ENCODE measurements at places on chromosomes 3 and 15. TPM values are rescaled to one million over a fixed set of nuclear protein-coding genes. Genes with fewer than 3 reads are reported as not detected.

GRCh38 chr3:14415501-14415900 lies 13.1 kb downstream of the SLC6A6 start:
- DNase-seq, result no peak
- H3K27ac ChIP-seq, result no peak overlapping the region
- no peaks in the 10 kb centered on the region for H3K27me3 ChIP-seq
- H3K4me3 ChIP-seq, result no peak overlapping the region
- H3K4me1 ChIP-seq, result peaks cover 17% of the 10 kb centered on the region

GRCh38 chr3:135453326-135453725 lies 512.2 kb upstream of the PPP2R3A start:
- DNase-seq, result no peak
- no peaks in the 10 kb centered on the region for H3K4me1 ChIP-seq
- H3K27ac ChIP-seq, result no peak overlapping the region
- no peaks in the 10 kb centered on the region for H3K36me3 ChIP-seq
- H3K4me3 ChIP-seq, result no peak overlapping the region
- no peaks in the 10 kb centered on the region for H3K27me3 ChIP-seq

- no peaks in the 10 kb centered on the region for H3K27me3 ChIP-seq
- DNase-seq, result no peak
- H3K36me3 ChIP-seq, result peaks cover 97% of the 10 kb centered on the region
These were observed 69.9 kb downstream of the RGMA start for GRCh38 chr15:93019090-93019489.

DNA sequence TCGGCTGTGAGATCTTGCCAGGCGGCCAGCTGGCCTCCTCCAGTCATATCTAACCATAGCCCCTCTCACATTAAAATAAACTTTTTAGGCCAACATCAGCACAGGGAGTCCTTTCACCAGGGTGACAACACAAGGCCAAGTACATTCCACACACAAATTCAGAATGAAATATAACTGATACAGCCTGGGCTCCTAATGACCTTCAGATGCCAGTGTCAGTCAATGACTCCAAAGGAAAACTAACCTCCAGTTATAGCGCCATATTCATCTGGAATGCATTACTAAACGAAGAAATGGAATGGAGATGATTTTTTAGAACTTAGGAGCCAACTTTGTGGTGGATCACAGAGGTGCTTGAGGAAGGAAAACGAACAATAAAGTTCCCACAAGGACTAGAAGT lies 205.4 kb downstream of the GREM1 start:
- no peaks in the 10 kb centered on the region for H3K27me3 ChIP-seq
- no peaks in the 10 kb centered on the region for H3K36me3 ChIP-seq
- H3K4me3 ChIP-seq, result no peak overlapping the region
- H3K4me1 ChIP-seq, result no peaks in the 10 kb centered on the region

GRCh38 chr3:155886915-155887314 lies 16.5 kb downstream of the GMPS start:
- H3K27me3 ChIP-seq, result no peaks in the 10 kb centered on the region
- peaks cover 4% of the 10 kb centered on the region for H3K4me1 ChIP-seq
- H3K27ac ChIP-seq, result no peak overlapping the region

GRCh38 chr15:79046691-79047404 lies 43.7 kb downstream of the RASGRF1 start:
- H3K4me3 ChIP-seq, result no peak overlapping the region
- no peaks in the 10 kb centered on the region for H3K27me3 ChIP-seq
- no peak overlapping the region for H3K27ac ChIP-seq
- no peak for DNase-seq
- H3K36me3 ChIP-seq, result no peaks in the 10 kb centered on the region

GRCh38 chr3:86969500-86970189 lies 21.3 kb downstream of the VGLL3 start:
- DNase-seq, result no peak
- no peak overlapping the region for H3K27ac ChIP-seq
- H3K4me3 ChIP-seq, result no peak overlapping the region
- H3K4me1 ChIP-seq, result no peaks in the 10 kb centered on the region
- no peaks in the 10 kb centered on the region for H3K36me3 ChIP-seq

DNA sequence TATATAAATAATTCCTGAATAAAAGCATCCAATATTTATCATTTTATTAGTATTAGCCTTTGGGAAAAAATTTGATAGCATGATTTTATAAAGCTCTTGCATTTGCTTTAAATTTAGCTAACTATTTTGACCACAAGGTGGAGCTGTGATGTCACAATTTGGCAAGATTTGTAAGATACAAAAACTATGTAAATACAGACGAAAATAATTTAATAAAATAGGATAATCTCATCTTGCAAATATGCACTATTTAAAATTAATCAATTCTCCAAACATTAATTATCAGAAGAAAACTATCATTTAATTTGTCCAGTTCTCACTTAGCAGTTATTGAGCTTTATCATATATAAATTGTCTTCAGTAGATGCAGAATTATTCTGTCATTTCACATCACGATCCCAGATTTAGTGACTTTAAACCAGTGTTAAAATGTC lies 95.4 kb downstream of the PLOD2 start:
- H3K36me3 ChIP-seq, result no peaks in the 10 kb centered on the region
- H3K27ac ChIP-seq, result no peak overlapping the region
- peak; percentile 3 for DNase-seq
- no peaks in the 10 kb centered on the region for H3K4me1 ChIP-seq
- no peak overlapping the region for H3K4me3 ChIP-seq
- H3K27me3 ChIP-seq, result no peaks in the 10 kb centered on the region

DNA sequence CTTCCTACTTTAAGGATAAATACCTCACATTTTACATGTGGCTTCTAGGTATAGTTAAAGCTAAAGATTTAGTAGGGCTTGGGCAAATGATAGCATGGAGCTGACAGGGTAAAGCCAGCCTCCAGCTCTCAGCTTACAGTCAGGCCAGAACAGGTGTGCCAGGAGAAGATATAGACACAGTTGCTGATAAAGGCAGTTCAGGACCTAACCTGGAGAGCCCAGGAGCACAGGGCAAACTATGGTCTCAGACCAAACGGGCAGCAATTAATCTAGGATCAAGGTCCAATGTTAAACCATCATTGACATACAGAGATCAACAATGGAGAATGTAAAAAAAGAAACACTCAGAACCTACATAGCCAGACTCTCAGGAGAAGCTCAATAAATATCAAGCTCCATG lies 4.0 kb downstream of the WDR49 start:
- no peaks in the 10 kb centered on the region for H3K36me3 ChIP-seq
- no peaks in the 10 kb centered on the region for H3K27me3 ChIP-seq
- no peak for DNase-seq
- no peak overlapping the region for H3K27ac ChIP-seq

DNA sequence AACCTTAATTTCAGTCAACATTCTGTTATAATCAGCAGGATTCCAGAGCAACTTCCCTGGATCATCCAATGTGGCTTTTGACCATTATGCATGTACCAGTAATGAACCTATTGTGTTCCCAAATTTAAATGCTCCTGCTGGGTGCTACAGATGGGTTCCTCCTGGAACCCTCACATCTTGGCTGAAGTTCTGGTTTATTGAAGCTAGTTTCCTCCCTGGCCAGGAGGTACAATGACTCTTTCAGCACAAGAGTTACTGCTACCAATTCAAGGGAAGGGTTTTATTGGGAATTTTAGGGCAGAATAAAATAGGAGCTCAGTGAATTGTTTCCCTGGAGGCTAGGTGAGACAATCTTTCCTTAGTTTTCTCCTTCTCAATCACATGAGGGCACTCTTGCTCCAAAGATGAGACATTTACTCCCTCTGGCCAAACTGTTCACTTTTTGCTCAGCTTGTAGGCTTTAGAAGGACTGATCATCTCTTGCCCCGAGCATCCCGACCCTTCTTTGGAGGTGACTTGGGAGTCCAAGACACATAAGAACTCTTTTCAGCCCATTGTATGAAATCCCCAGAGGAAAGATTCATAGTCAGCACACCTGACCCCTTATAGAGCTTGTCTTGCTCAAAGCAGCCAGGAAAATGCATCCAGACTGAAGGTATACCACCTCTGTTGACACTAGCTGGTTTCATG lies 8.8 kb upstream of the NPHP3 start:
- H3K4me1 ChIP-seq, result no peaks in the 10 kb centered on the region
- DNase-seq, result peak; percentile 42
- H3K36me3 ChIP-seq, result no peaks in the 10 kb centered on the region
- no peak overlapping the region for H3K27ac ChIP-seq

- H3K4me3 ChIP-seq, result no peak overlapping the region
- H3K27me3 ChIP-seq, result no peaks in the 10 kb centered on the region
- H3K27ac ChIP-seq, result no peak overlapping the region
- peaks cover 36% of the 10 kb centered on the region for H3K36me3 ChIP-seq
- DNase-seq, result no peak
These were observed 407.7 kb downstream of the FOXP1 start for GRCh38 chr3:71175691-71176365.

IL17RB gene
- total RNA-seq, result 2.5 TPM

CP gene
- not detected for total RNA-seq

IRAK2 gene
- total RNA-seq, result 3.6 TPM

ALDH1L1 gene
- total RNA-seq, result not detected

FBXL2 gene
- total RNA-seq, result not detected

SEMA3G gene
- 33.1 TPM for total RNA-seq

RPS17 gene
- total RNA-seq, result 1,792 TPM
